ENCODE measurements at places on chromosomes 12 and 14.

DNA sequence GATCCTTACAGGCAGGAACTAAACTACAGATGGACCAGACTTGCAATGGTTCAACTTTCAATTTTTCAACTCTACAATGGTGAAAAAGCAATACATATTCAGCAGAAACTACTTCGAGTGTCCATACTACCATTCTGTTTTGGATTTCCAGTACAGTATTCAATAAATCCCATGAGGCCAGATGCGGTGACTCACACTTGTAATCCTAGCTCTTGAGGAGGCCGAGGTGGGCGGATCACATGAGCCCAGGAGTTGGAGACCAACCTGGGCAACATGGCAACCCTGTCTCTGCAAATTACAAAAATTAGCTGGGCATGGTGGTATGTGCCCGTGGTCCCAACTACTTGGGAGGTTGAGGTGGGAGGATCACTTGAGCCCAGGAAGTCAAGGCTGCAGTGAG is 336.1 kb downstream of the MED13L start:
- no peak for DNase-seq

- DNase-seq, result no peak
Measured at GRCh38 chr14:85195872-85196477, 334.0 kb upstream of the FLRT2 start.

DNA sequence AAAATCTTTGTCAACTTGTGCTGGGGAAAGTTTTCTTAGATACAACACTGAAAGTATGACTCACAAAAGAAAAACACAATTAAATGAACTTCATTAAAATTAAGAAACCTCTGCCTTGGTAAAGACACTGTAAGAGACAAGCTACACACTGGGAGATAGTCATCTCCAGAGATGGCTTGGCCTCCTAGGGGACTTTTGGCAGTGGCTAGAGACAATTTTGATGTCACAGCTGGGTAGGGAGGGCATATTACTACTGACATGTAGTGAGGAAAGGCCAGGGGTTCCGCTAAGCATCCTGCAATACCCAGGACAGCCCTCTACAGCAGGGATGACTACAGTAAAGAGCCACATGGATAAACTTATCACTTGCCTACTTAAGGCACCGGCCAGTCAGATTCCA is 8.7 kb upstream of the RNASE4 start:
- DNase-seq, result no peak

GRCh38 chr14:57266065-57266464 is 2.6 kb downstream of the EXOC5 start:
- DNase-seq, result no peak

GRCh38 chr14:34081576-34082136 is 130.8 kb upstream of the EGLN3 start:
- no peak for DNase-seq

DNA sequence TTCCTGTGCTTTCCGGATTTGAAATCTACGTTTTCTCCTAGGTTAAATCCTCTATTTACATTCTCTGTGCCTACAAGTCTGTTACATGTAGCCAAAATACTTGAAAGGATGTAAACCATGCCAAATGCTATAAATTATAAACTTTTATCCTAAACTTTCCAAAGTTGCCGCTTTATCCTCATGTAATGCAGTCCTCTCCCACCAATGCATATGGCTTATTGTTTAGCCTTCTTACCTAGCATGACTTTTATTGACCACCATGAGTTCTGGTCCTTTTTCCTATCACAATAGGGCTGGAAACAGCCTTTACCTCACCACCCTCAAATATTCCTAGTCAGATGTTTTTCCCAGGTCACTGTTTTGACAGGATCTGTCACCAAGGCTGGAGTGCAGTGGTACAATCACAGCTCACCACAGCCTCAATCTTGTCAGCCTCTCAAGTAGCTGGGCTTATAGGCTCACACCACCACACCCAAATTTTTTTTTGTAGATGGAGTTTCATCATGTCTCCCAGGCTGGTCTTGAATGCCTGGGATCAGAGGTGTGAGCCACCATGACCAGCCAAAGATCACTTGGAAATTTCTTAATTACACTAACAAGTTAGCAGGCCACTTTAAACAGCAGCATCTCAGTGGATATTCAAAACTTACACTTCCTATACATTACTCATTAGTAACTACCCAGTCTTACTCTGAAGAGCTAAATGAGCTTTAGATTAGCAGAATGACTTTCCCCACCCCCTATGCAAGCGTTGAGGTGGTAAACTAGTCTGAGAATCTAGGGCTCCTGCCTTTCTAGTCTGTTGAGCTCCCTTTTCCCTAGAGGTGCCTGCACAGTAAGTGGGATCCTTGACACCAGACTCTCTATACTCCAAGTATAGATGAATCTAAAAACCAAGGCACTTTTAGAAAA is 4.1 kb downstream of the TUBA1B start:
- no peak for DNase-seq

GRCh38 chr12:4763549-4763948 is 43.3 kb downstream of the GALNT8 start:
- DNase-seq, result no peak

DNA sequence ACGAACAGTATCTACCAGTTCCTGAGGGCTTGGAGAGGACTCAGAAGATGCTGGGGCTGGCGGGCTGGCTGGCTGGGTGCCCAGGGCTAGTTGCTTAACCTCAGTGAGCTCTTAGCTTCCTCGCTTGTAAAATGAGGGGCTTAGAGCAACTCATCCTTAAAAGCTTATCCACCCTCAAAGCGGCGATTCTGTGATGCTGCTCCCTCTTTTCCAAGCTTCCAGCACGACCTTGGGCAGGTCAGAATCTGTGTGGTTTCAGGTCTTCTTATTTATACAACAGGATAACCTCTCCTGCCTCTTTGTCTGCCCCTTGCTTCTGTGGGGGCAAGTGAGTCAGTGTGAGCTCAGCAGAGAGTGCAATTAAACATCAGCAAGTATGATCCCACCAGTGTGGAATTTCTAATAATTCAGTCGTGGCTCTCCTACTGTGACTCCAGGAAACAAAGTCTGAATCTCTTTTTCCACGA is 281.8 kb downstream of the KSR2 start:
- no peak for DNase-seq

- no peak for DNase-seq
Measured at GRCh38 chr14:101780887-101781239, 19.4 kb downstream of the PPP2R5C start.

DNA sequence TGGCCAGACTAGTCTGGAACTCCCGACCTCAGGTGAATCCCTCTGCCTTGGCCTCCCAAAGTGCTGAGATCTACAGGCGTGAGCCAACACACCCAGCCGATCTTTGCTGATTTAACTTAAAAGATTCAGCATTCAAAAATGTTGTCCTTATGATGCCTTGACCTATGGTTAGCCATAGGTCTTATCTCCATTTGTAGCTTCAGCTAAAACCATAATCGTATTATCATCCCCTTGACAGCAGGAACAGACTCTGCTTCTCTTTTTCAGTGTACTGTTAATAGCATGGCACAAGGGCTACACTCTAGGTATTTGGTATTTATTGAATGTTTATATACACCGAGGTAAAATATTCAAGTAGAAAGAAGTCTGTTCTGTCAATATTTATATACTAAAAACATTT is 15.3 kb downstream of the CCDC62 start:
- no peak for DNase-seq

DNA sequence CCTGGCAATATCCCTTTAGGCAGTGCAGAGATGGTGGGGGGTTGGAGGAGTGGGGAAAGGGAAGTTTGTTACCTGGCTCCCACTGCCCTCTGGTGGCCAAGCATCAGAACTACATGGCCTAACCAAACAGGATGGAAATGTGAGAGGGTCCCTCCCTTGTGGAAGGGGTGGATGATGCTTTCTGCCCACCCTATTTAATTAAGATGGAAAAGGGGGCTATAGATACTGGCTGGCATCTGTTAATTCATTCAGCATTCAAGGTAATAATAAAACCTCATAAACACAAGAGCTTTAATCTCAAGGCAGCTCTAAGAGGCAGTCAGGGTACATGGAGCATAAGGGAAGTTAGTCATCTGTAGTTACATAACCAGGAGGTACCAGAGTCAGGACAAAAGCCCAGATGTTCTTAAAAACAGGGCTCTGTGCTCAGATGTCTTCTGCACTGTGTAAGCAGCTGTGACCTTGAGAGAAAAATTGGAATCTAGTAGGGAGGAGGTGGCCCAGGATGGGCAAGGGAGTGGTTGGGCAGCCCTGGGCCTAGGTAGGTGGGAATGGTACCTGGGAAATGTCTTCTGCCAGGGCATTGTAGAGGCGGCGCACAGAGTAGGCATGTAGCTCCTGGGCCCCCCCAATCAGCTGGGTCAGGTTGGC is 4.6 kb downstream of the AP1G2 start:
- peak; percentile 44 for DNase-seq

- no peak for DNase-seq
Measured at GRCh38 chr12:25796523-25797000, 161.9 kb upstream of the RASSF8 start.

DNA sequence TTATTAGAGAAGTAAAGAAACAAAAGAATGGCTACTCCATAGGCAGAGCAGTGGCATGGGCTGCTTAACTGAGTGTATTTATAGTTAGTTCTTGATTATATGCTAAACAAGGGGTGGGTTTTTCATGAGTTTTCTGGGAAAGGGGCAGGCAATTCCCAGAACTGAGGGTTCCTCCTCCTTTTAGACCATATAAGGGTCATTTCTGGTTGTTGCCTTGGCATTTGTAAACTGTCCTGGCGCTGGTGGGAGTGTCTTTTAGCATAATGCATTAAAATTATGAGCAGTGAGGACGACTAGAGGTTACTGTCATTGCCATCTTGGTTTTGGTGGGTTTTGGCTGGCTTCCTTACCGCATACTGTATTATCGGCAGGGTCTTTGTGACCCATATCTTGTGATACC is 40.1 kb downstream of the CCDC60 start:
- no peak for DNase-seq

DNA sequence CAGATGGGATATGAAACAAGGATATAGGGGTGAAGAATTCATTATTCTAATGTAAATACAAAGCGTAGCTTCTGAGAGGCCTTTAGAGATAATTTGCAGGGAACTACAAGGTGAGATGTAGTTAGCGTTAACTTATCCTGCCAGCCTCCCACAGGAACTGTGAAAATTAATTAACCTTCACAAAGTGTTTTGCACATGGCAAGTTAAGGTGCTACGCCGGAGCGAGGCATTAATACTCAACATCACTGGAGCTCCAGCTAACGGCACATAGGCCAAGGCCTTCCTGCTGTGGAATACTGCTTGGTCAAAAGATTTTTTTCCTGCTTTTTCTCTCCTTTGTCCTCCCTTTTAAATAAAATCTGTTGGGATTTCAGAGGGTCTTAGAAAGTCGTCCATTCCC is 86.5 kb downstream of the CRACR2A start:
- no peak for DNase-seq

DNA sequence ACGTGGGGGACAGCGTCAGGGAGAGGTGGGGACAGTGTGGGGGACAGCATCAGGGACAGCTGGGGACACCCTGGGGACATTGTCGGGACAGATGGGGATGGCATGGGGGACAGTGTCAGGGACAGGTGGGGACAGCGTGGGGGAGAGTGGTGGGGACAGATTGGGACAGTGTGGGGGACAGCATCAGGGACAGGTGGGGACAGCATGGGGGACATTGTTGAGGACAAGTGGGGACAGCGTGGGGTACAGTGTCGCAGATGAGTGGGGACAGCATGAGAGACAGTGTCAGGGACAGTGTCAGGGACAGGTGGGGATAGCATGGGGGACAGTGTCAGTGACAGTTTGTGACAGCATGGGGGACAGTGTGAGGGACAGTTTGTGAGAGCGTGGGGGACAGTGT is 240.9 kb downstream of the TMEM121 start:
- no peak for DNase-seq

- no peak for DNase-seq
Measured at GRCh38 chr12:52837413-52837741, 3.3 kb upstream of the KRT79 start.

DNA sequence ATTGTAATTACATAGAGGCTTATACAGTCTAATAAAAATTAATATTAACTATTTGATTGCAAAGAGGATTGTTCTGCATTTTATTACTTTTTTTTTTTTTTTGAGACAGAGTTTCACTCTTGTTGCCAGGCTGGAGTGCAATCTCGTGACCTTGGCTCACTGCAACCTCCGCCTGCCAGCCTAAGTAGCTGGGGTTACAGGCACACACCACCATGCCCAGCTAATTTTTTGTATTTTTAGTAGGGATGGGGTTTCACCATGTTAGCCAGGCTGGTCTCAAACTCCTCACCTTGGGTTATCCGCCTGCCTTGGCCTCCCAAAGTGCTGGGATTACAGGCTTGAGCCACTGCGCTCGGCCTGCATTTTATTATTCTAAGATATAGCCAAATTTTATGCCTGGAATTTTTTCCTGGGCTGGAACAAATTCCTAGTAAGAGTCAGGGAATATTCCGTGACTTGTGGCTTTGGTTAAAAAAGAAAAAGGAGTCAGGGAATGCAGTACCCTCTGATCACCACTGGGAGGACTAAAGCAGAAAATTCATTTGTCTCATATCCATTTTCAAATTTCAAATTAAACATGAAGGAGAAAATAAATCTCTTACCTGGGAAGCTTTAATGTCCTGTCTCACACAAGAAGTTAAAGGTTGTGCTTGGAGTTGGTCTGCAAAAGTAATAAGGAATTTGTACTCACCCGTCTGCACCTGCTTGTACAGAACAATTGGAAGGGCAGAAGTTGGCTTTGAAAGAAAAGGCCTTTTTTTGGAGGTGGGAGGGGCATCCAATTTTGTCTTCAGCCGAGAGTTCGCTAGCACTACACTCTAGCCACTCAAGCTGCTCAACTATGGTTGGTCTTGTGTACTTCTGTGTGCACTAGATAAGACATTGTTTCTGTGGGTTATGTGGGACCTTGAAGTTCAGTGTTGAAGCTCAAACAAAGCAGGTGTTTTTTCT is 8.7 kb downstream of the MARK3 start:
- no peak for DNase-seq

- DNase-seq, result no peak
Measured at GRCh38 chr12:2672863-2673262, 121.9 kb upstream of the FKBP4 start.

DNA sequence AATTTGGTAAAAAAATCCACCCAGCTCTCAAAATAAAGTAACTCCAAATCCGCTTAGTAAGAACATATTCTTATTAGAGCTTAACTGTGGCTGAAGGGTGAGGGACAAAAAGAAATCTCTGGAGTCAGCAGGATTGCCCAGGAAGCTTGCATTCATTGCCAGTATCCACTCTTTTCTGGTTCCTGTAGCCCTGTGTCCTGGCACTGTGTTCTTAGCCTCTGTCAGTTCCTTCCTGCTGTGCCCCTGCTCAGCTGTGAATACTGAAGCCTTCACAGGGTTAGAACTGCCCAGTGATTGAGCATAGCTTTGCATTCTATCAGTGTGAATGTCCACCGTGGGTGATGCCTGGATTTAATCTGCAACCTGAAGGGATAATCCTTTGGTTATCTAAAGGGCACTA is 266.9 kb upstream of the PELI2 start:
- no peak for DNase-seq

Measured in omental fat pad (tissue), 4 donors.